ENCODE measurements at places on chromosomes 12 and 14.

- no peak for DNase-seq
Measured at GRCh38 chr12:94767956-94768355, 117.6 kb upstream of the TMCC3 start.

GRCh38 chr14:44099743-44100488 lies 407.2 kb downstream of the FSCB start:
- DNase-seq: no peak

DNA sequence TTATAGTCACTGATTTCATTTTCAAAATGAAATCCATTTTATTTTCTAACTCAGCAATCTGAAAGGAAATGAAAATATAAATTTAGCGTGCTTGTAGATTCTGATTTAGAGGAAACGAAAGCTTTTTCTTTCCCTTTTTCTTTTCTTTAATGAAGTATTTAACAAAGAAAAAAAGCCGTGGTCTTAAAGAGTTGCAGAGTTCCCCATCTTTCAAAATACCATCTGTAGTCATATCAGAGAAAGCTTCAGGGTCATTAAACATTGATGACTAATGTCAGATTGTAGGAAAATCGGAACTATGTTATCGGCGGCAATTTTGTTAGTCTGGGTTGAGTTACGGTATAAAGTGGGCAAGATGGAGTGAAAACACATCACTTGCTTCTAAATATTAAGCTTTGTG lies 32.3 kb downstream of the DRAM1 start:
- no peak for DNase-seq

DNA sequence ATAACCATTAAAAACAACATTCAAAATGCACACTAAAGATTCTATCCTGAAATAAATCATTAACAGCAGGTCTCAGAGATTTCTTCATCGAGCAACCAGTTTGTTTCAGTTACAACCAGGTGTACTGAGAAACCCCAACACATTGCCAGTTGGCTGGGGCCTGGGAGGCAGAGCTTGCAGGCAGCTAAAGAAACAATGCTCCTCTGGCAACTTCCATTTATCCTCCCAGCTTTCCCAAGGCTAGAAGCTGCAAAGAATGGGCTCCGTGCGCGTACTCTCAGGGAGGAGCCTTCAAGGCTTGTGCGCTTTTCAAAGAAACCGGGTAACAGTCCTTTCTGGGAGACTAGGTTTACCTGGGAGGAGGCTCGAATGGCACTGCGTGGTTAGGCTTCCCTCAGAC lies 181.6 kb downstream of the MSRB3 start:
- no peak for DNase-seq

GRCh38 chr12:131592972-131593371 lies 117.9 kb upstream of the SFSWAP start:
- no peak for DNase-seq

DNA sequence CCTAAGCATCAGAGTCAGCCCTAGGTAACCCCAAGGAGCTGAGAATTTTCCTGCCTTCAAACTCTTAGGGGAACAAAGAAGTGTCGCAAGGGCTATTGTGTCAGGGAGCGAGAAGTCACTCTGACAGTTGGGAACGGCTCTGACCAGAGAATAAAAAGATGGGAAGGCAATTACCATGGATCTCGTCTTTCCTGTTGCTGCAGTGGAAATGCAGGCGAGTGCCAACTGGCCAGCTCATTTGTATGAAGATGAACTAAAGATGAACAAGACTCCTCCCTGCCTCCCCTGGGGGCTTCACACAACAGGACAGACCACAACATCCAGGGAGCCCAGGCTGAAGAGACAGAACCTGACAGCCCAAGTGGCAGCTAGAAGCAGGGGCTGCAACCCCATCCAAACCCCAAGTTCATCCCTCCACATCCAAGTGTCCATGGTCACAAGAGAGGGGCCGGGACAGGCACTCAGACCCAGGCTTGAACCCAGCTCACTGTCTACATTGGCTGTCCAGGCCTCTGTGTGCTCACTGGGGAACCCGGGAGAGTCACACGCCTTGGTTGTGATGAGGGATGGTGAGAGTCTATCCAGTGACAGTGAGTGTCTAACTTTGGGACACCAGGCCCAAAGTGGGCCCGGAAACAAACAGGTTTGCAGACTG lies 322.4 kb downstream of the BCL11B start:
- DNase-seq: no peak

Measured in stimulated activated CD8-positive, alpha-beta memory T cell treated with anti-CD3 and anti-CD28 coated beads, Interleukin-15, amount 100 ng/mL, for 24 hours (primary cell).